ENCODE measurements at places on chromosomes 16 and 17. TPM values are rescaled to one million over a fixed set of nuclear protein-coding genes. Genes with fewer than 3 reads are reported as not detected.

ACOX1 gene
- total RNA-seq: 24.1 TPM

KRTAP4-3 gene
- total RNA-seq: not detected

FGF11 gene
- total RNA-seq: 4.4 TPM

BCL6B gene
- total RNA-seq: 4.5 TPM

SLFN14 gene
- 3.2 TPM for total RNA-seq

NKD1 gene
- total RNA-seq: 0.22 TPM

UMOD gene
- total RNA-seq: not detected

PPP1R27 gene
- total RNA-seq: 2.3 TPM

RNF43 gene
- total RNA-seq: 2.7 TPM

HOXB4 gene
- total RNA-seq: 33.2 TPM

CHP2 gene
- 1.1 TPM for total RNA-seq

GRCh38 chr17:60506312-60506711 is 19.7 kb downstream of the APPBP2 start:
- peaks cover 3% of the 10 kb centered on the region for H3K36me3 ChIP-seq
- peak overlapping the region; percentile 56 for H3K27ac ChIP-seq
- H3K4me3 ChIP-seq: no peak overlapping the region
- peaks cover 6% of the 10 kb centered on the region for H3K4me1 ChIP-seq
- H3K27me3 ChIP-seq: no peaks in the 10 kb centered on the region

- DNase-seq: no peak
- H3K27me3 ChIP-seq: no peaks in the 10 kb centered on the region
- no peak overlapping the region for H3K4me3 ChIP-seq
- no peaks in the 10 kb centered on the region for H3K36me3 ChIP-seq
- H3K4me1 ChIP-seq: no peaks in the 10 kb centered on the region
Observed at GRCh38 chr17:15431766-15432165, 35.7 kb downstream of the CDRT4 start.

DNA sequence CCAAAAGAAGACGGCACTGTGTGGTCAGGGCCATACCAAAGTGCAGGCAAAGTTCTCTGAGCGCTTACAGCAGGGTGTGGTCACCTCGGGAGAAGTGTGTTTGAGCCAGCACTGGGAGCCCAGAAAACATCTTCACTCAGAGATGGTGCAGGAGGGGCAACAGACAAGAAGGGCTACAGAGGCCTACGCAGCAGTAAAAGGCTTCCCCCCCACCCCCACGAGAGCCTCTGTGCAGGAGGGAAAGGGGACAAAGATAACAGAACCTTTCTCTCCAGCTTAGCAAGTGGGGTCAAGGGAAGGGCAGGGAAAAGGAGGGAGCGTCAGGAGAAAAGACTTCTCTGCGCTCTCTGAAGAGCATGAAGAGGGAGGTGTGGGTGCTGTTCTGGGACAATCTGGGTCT is 2.8 kb downstream of the VAT1 start:
- peak; percentile 37 for DNase-seq
- H3K4me3 ChIP-seq: no peak overlapping the region
- H3K4me1 ChIP-seq: peaks cover 32% of the 10 kb centered on the region
- peak overlapping the region; percentile 83 for H3K27ac ChIP-seq

- H3K27ac ChIP-seq: no peak overlapping the region
- H3K36me3 ChIP-seq: no peaks in the 10 kb centered on the region
- no peaks in the 10 kb centered on the region for H3K27me3 ChIP-seq
Observed at GRCh38 chr17:10286324-10286723, 86.5 kb downstream of the MYH13 start.

DNA sequence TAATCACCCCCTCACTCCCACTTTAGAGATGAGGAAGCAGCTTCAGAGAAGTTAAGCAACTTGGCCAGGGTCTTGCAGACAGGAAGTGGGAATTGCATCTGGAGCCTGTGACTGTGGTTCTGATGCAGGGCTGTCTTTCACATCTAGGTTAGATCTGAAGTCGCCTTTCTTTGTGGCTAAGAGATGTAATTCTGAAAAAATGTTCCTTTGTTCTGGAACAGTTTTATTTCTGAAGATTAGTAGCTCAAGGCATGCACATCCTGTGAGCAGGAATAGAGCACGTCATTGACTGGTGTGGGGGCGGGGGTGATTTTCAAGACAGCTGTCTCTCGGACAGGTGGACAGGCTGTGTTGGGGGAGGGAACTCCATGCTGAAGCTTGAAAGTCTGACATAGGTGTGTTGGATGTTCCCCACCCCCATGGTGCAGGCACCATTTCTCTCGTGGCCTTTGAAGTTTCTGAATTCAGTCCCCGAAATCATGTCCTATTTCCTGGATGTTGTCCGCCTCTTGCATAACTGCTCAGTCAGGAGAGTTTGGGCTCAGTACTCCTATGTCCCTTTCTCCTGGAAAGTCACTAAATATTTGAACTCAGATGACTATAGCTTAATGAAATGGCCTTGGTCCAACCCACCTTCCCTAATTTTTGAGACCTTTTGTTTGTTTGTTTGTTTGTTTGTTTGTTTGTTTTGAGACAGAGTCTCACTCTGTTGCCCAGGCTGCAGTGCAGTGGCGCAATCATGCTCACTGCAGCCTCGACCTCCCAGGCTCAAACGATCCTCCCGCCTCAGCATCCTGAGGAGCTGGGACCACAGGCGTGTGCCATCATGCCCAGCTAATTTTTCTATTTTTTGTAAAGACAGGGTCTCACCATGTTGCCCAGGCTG is 21.0 kb upstream of the HERPUD1 start:
- no peaks in the 10 kb centered on the region for H3K36me3 ChIP-seq
- no peak overlapping the region for H3K4me3 ChIP-seq
- no peak overlapping the region for H3K27ac ChIP-seq
- H3K4me1 ChIP-seq: no peaks in the 10 kb centered on the region
- peaks cover 56% of the 10 kb centered on the region for H3K27me3 ChIP-seq

- H3K27ac ChIP-seq: no peak overlapping the region
- no peaks in the 10 kb centered on the region for H3K4me1 ChIP-seq
- peaks cover 9% of the 10 kb centered on the region for H3K27me3 ChIP-seq
- no peak overlapping the region for H3K4me3 ChIP-seq
- no peaks in the 10 kb centered on the region for H3K36me3 ChIP-seq
Observed at GRCh38 chr16:79267781-79268180, 332.8 kb downstream of the MAF start.

DNA sequence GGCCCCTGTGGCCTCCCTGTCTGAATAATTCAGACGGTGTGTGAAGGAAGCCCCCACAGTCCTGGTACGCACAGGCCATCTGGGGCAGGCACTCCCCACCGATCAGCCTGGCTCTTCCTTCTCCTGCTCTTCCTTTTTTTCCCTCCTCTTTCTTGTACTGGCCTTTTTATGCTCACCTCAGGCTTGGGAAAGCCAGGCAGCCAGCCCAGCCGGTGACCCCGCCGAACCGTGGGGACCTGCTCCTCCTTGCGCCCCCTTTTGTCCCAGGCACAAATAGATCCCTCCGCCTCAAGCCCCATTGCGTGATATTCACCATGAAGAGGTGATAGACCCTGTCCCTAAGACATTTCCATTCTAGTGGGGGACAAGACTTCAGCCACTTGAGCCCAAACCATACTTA is 80.2 kb upstream of the BRD7 start:
- H3K4me1 ChIP-seq: no peaks in the 10 kb centered on the region
- DNase-seq: no peak
- H3K36me3 ChIP-seq: no peaks in the 10 kb centered on the region
- peaks cover 29% of the 10 kb centered on the region for H3K27me3 ChIP-seq

DNA sequence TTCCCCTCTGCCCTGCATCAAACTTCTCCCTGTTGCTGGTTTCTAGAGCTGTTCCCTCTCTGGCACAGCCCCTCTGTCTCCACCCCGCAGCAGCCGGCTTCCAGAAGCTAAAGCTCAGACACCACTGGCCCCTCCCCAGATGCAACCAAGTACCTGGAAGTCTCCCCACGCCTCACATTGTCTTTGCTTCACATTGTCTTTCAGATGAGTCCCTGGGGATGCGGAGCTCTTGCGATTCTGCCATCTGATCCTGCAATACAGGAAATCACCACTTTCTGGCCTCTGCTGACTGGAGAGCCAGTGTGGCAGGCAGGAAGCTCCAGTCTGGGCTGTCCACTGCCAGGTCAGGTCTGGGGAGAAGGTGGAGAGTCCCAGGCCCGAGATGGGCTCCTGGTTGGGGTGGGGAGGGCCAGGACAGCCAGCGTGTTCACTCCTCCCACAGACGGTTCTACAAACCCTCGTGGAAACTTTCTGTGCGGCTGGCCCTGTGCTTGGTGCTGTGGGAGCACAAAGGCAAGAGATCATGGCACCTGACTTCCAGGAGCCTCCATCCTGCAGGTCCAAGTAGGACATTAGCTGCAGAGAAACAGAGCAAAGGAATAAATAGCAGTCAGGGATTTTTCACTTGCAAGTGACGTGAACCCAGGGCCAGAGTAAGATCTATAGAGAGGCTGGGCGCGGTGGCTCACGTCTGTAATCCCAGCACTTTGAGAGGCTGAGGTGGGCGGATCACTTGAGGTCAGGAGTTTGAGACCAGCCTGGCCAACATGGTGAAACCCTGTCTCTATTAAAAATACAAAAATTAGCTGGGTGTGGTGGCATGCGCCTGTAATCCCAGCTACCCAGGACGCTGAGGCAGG is 47.9 kb upstream of the MAP3K14 start:
- no peak overlapping the region for H3K27ac ChIP-seq
- no peak for DNase-seq
- H3K4me3 ChIP-seq: no peak overlapping the region
- peaks cover 8% of the 10 kb centered on the region for H3K27me3 ChIP-seq
- no peaks in the 10 kb centered on the region for H3K36me3 ChIP-seq
- H3K4me1 ChIP-seq: peaks cover 6% of the 10 kb centered on the region

GRCh38 chr16:81142864-81143263 is 46.7 kb upstream of the GCSH start:
- no peak for DNase-seq
- H3K27me3 ChIP-seq: peaks cover 57% of the 10 kb centered on the region
- H3K27ac ChIP-seq: no peak overlapping the region
- H3K36me3 ChIP-seq: no peaks in the 10 kb centered on the region
- H3K4me3 ChIP-seq: no peak overlapping the region

DNA sequence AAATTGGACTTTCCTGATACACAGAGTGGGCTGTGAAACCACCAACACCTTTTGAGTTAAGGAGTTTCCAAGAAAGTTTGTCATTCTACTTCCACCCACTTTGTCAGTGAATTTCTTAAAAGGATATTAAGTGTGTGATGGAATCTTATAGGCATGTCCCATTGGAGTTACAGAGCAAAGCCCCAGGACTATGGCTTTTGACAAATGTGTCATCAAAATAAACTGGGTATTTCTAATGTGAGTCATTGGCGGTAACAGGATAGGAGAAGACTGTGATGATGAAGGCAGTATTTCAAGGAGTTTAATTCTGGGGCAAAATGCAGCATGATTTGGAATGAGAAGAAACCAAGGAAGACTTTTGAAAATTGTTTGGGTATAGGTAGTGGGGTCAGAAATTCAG is 1013.8 kb upstream of the EEF2KMT start:
- H3K36me3 ChIP-seq: no peaks in the 10 kb centered on the region
- no peaks in the 10 kb centered on the region for H3K4me1 ChIP-seq
- no peak overlapping the region for H3K27ac ChIP-seq
- no peaks in the 10 kb centered on the region for H3K27me3 ChIP-seq

GRCh38 chr17:37671824-37672547 is 28.7 kb upstream of the DDX52 start:
- H3K4me3 ChIP-seq: no peak overlapping the region
- H3K27ac ChIP-seq: no peak overlapping the region
- H3K4me1 ChIP-seq: no peaks in the 10 kb centered on the region
- no peak for DNase-seq
- H3K27me3 ChIP-seq: peaks cover 33% of the 10 kb centered on the region
- no peaks in the 10 kb centered on the region for H3K36me3 ChIP-seq

DNA sequence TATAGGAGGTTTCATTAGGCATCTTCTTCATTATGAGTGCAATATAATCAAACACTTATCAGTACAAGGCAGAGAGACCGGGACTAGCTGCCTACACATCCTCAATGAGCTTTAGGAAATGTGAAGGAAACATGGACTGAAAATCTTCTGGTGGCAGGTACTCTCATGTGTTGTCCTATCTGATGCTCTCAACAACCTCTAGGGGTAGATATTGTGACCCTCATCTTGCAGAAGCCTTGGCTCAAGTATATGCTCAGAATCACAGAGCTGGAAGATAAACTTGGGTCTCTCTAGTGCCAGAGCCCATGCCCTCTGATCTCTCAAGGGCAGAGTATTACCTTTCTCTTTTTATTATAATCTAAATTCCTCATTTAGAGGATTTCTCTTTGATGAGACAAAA is 181.6 kb upstream of the C17orf78 start:
- H3K36me3 ChIP-seq: peaks cover 88% of the 10 kb centered on the region
- DNase-seq: no peak
- H3K27me3 ChIP-seq: no peaks in the 10 kb centered on the region
- no peak overlapping the region for H3K4me3 ChIP-seq
- no peaks in the 10 kb centered on the region for H3K4me1 ChIP-seq

GRCh38 chr17:57946798-57947358 is 8.3 kb downstream of the CUEDC1 start:
- H3K27me3 ChIP-seq: peaks cover 3% of the 10 kb centered on the region
- peaks cover 34% of the 10 kb centered on the region for H3K4me1 ChIP-seq
- no peak overlapping the region for H3K4me3 ChIP-seq

GRCh38 chr17:35932586-35932985 is 2.0 kb upstream of the RDM1 start:
- DNase-seq: no peak
- H3K36me3 ChIP-seq: no peaks in the 10 kb centered on the region
- no peak overlapping the region for H3K27ac ChIP-seq
- no peaks in the 10 kb centered on the region for H3K27me3 ChIP-seq
- peaks cover 13% of the 10 kb centered on the region for H3K4me1 ChIP-seq

DNA sequence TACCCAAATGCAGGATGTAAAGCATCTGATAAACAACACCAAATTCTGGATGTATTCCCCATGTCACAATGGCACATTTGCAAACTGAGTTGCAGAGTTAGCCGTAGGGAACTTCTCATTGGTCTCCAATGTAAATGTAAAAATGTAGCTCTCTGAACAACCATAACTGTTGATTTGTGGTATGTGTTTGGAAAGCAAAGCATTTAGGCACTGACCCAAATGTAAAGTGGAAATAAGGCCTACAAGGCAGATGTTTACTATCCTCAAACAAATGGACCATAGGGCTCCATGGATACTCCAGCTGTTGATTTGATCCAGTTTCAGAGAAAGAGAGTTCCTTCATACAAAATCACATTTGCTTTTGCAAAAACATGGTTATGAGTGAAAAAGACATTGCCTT is 223.0 kb upstream of the ELAC2 start:
- DNase-seq: no peak
- H3K27me3 ChIP-seq: no peaks in the 10 kb centered on the region
- no peaks in the 10 kb centered on the region for H3K36me3 ChIP-seq
- H3K4me1 ChIP-seq: no peaks in the 10 kb centered on the region

DNA sequence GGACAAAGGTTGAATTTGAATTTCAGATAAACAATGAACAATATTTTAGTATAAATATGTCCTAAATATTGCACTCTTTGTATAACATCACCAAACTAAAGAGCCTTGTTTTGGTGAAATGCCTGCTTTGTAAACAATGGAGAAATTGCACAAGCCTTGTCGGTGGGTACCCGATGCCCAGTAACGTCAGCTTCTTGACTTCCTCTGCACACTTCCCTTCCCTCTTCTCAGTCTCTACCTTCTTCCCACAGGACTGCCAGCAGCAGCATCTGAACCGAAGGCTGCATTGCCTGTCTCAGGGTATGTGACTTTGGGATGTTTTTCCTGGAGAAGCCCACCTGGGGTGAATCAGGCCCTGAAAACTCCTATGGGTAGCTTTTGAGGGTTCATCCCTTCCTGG is 113.9 kb downstream of the UTP18 start:
- no peaks in the 10 kb centered on the region for H3K4me1 ChIP-seq
- H3K36me3 ChIP-seq: no peaks in the 10 kb centered on the region
- no peak for DNase-seq
- no peak overlapping the region for H3K27ac ChIP-seq

GRCh38 chr17:19022747-19023146 is 18.2 kb upstream of the FAM83G start:
- H3K4me3 ChIP-seq: no peak overlapping the region
- no peaks in the 10 kb centered on the region for H3K36me3 ChIP-seq
- no peak overlapping the region for H3K27ac ChIP-seq
- peaks cover 12% of the 10 kb centered on the region for H3K4me1 ChIP-seq
- no peaks in the 10 kb centered on the region for H3K27me3 ChIP-seq

Data from K562 (cell line).